H1 (cell line): ENCODE measurements at places on chromosomes 1 and 21. TPM values are rescaled to one million over a fixed set of nuclear protein-coding genes. Genes with fewer than 3 reads are reported as not detected.

GRCh38 chr1:74586253-74586897 is 74.0 kb upstream of the LRRC53 start:
- H3K27ac ChIP-seq, result no peak overlapping the region
- no peaks in the 10 kb centered on the region for H3K4me1 ChIP-seq
- H3K27me3 ChIP-seq, result no peaks in the 10 kb centered on the region
- H3K4me3 ChIP-seq, result no peak overlapping the region

DNA sequence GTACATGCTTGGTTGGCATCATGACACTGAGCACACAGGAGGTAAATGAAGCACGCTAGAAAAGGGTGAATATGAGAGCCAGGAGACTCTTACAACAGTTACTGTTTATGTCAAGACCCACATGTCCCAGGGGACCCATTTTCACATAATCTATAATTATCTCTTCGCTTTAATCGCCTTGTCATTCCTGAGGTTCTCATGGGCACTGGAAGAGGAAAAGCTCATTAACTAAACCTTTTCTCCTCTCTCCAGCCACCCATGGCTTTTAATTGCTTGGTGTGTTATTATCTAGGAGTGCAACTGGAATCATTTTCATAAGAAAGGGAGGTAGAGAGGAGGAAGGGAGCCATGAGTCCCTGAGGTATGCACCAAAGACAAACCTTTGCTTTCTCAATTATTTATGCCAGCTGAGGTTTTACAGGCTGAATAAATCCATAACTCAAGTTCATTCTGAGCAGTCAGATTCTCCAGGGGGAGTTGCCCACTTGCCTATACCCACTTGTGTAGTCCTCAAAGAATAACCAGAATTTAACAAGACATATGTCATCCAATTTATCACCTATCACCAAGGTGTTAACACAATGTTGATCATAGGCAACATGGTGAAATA is 77.4 kb downstream of the ACBD6 start:
- no peak overlapping the region for H3K27ac ChIP-seq
- H3K4me1 ChIP-seq, result no peaks in the 10 kb centered on the region
- H3K36me3 ChIP-seq, result no peaks in the 10 kb centered on the region; the same call in 1 of the 2 replicates
- H3K27me3 ChIP-seq, result no peaks in the 10 kb centered on the region
- DNase-seq, result no peak

DNA sequence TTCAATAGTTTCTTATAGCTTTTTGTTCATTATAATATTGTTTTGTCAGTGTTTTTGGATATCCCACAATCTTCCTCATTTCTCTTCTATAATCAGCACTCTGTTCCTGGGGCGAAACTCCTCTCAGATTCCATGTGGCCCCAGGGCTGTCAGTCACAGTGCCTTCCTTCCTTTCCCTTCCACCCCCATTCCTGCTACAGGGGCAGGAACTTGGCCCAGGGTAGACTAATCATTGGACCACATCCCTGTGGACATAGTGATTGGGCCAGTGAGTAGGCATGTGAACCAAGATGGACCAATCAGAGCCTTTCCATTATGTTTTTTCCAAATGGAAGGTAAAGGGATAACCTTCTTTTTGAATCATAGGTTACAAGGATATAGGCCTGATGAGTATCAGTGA is 78.3 kb downstream of the PGM1 start:
- peaks cover 3% of the 10 kb centered on the region; the same call in 1 of the 2 replicates for H3K4me1 ChIP-seq
- H3K27me3 ChIP-seq, result 0 out of 2 replicates have a peak, but pooled peaks cover 2% of the 10 kb centered on the region
- H3K4me3 ChIP-seq, result no peak overlapping the region
- no peaks in the 10 kb centered on the region for H3K36me3 ChIP-seq

- DNase-seq, result no peak
- no peaks in the 10 kb centered on the region for H3K27me3 ChIP-seq
- H3K27ac ChIP-seq, result no peak overlapping the region
- H3K36me3 ChIP-seq, result peaks cover 35% of the 10 kb centered on the region
Measured at GRCh38 chr1:7805460-7805859, 21.4 kb downstream of the PER3 start.

GRCh38 chr21:37249112-37249904 is 17.8 kb downstream of the VPS26C start:
- no peak for DNase-seq
- H3K4me1 ChIP-seq, result peaks cover 7% of the 10 kb centered on the region
- H3K4me3 ChIP-seq, result no peak overlapping the region
- H3K27me3 ChIP-seq, result no peaks in the 10 kb centered on the region
- no peaks in the 10 kb centered on the region for H3K36me3 ChIP-seq

The FUBP1 gene
- total RNA-seq, result 201 and 206 TPM in 2 replicates

The OPRD1 gene
- 3.3 and 3.7 TPM in 2 replicates for total RNA-seq

DNA sequence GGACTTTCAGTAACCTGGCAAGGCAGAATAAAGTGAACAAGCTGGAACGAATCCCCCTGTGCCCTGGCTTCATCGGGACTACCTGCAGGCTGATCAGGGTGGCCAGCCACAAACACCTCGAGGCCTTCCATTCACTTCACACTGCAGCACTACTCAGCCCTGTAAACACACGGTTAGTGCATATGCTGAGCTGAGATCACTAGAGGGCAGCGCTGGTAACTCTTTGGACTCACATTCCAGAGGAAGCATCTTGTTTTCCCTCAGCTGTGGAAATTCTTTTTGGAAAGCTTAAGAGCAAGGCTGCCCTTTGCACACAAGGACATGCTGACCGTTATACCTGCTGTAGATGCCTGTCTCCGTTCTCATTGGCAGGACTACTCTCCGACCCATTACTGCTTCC is 32.1 kb downstream of the PCSK9 start:
- no peaks in the 10 kb centered on the region for H3K27me3 ChIP-seq
- peak; percentile 36 for DNase-seq
- no peaks in the 10 kb centered on the region for H3K4me1 ChIP-seq
- H3K4me3 ChIP-seq, result no peak overlapping the region

DNA sequence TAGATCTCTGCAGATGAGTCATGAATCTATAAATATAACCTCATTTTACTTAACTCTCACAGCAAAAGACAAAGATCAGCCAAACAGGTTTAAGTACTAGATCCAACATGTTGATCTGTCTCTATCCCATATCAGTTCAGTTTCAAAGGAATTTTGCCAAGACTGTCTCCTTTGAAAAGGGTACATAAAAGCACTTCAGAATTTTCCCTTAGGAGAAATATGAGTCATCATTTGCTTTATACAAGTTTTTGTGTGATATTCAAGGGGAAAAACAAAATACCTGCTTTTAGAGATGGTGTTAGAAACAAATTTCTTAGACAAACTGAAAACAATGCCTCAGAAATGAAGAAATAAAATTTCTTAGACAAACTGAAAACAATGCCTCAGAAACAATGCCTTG is 73.5 kb upstream of the LRRC7 start:
- H3K27ac ChIP-seq, result no peak overlapping the region
- H3K36me3 ChIP-seq, result no peaks in the 10 kb centered on the region
- H3K4me3 ChIP-seq, result no peak overlapping the region
- H3K27me3 ChIP-seq, result no peaks in the 10 kb centered on the region
- no peak for DNase-seq
- H3K4me1 ChIP-seq, result no peaks in the 10 kb centered on the region

GRCh38 chr1:213303286-213303685 is 252.2 kb downstream of the RPS6KC1 start:
- no peak overlapping the region for H3K4me3 ChIP-seq
- no peak for DNase-seq
- H3K27ac ChIP-seq, result no peak overlapping the region
- H3K36me3 ChIP-seq, result no peaks in the 10 kb centered on the region
